Cardiac muscle cell (in vitro differentiated cells and primary cell): ENCODE measurements at places on chromosomes 12 and 14. TPM values are rescaled to one million over a fixed set of nuclear protein-coding genes. Genes with fewer than 3 reads are reported as not detected.

DNA sequence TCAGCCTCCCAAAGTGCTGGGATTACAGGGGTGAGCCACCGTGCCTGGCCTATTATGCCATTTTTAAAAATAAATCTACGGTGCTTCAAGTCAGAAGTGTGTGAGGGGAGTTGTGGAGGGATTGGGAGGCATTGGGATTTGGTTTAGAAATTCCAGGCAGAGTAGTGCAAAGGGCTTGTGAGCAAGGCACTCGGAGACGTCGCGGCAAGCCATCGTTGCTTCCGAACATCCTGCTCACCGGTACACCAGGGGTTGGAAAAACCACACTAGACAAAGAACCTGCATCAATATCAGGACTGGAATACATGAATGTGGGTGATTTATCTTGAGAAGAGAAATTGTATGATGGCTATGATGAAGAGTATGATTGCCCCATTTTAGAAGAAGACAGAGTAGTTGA, 227.0 kb downstream of the ALG10 start:
- DNase-seq, result no peak

- DNase-seq, result no peak
Observed at GRCh38 chr12:17352164-17352563, 737.8 kb downstream of the RERGL start.

Gene ASPG
- 3.4 and 8.8 TPM in 2 replicates for polyA plus RNA-seq

Gene GZMH
- polyA plus RNA-seq, result not detected in 2 replicates
